Kidney (tissue), 22 donors: ENCODE measurements at places on chromosomes 16 and 17. TPM values are rescaled to one million over a fixed set of nuclear protein-coding genes. Genes with fewer than 3 reads are reported as not detected.

DNA sequence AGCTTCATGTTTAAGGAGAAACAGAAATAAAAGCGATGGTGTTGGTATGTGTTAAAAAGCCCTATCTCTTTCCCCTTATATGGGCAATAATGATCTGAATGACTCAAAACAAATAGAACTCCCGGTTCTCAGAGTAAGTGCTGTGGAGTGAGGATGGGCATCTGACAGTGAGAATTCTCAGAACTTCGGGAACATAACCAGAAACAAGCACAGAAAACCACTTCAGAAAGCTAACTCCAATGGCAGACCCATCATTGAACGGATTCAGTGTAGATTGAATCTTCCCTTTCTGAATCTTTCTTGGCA lies 67.2 kb downstream of the CDH8 start:
- no peak for DNase-seq

The CIITA gene
- 8.3 TPM for polyA plus RNA-seq

GRCh38 chr17:40086150-40087044 lies 14.0 kb downstream of the NR1D1 start:
- DNase-seq: no peak

DNA sequence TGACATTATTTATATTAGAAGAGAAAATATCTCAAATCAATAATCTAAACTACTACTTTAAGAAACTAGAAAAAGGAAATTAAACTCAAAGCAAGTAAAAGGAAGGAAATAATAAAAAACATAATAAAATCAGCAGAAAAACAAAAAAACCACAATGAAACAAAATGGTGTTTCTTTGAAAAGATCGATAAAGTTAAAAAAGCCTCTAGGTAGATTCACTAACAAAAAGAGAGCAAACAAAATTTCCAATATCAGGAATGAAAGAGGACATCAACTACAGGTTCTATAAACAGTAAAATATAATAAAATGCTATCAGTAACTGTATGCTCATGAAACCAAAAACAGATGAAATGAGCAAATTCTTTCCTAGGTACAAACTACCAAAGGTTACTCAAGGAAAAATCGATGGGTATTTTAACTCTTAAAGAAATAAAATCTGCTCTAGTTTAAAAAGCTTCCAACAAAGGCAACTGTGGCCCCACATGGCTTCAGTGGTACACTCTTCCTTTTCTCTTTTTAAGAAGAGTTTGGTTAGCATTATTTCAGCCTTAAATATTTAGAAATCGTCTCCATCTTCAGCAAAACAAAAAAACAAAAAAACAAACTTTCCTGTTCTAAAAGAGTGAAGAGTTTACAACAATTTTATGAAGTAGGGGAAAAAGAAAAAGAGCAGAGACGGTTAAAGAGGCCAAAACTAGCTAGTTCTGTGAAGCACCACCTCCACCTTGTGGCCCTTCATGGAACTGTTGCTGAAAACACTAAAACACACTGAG lies 102.2 kb downstream of the TRIM37 start:
- peak; percentile 60 for DNase-seq

- no peak for DNase-seq
Measured at GRCh38 chr16:65772134-65772732, 594.3 kb upstream of the CDH5 start.
